Body of pancreas (tissue), 4 donors: ENCODE measurements at places on chromosomes 5 and 9. TPM values are rescaled to one million over a fixed set of nuclear protein-coding genes. Genes with fewer than 3 reads are reported as not detected.

DRD1 gene
- not detected for total RNA-seq

TMEM252 gene
- not detected for total RNA-seq

KIF20A gene
- total RNA-seq = not detected

AJM1 gene
- total RNA-seq = 13.2 TPM

FGF10 gene
- total RNA-seq = 11.5 TPM

TUSC1 gene
- total RNA-seq = 24.4 TPM

GRCh38 chr5:65015767-65016166, 247.0 kb downstream of the CWC27 start:
- H3K27ac ChIP-seq = no peak overlapping the region
- DNase-seq = no peak
- no peaks in the 10 kb centered on the region for H3K36me3 ChIP-seq
- no peaks in the 10 kb centered on the region for H3K27me3 ChIP-seq
- H3K4me3 ChIP-seq = no peak overlapping the region

DNA sequence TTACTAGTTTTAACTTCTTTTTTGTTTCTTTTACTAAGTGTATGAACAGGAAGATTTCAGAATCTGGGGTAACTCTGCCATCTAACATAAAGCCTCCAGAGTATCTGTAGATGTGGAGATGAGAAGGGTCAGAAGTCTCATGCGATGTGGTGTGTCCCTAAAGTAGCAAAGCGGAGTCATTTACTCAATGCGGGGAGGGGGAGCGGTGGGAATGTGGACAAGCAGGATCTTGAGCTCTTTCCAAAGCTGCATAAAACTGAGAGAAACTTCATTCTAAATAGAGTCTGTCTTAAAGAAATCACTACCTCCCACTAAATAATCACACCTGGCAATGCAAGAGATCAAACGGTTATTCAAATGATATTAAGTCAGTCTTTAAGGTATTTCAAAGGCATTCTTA, 92.4 kb downstream of the MED27 start:
- no peaks in the 10 kb centered on the region for H3K4me1 ChIP-seq
- DNase-seq = no peak
- no peak overlapping the region for H3K27ac ChIP-seq
- no peaks in the 10 kb centered on the region for H3K36me3 ChIP-seq
- H3K27me3 ChIP-seq = no peaks in the 10 kb centered on the region

GRCh38 chr9:124875501-124875900, 13.6 kb downstream of the ARPC5L start:
- H3K4me3 ChIP-seq = no peak overlapping the region
- no peaks in the 10 kb centered on the region for H3K27me3 ChIP-seq

DNA sequence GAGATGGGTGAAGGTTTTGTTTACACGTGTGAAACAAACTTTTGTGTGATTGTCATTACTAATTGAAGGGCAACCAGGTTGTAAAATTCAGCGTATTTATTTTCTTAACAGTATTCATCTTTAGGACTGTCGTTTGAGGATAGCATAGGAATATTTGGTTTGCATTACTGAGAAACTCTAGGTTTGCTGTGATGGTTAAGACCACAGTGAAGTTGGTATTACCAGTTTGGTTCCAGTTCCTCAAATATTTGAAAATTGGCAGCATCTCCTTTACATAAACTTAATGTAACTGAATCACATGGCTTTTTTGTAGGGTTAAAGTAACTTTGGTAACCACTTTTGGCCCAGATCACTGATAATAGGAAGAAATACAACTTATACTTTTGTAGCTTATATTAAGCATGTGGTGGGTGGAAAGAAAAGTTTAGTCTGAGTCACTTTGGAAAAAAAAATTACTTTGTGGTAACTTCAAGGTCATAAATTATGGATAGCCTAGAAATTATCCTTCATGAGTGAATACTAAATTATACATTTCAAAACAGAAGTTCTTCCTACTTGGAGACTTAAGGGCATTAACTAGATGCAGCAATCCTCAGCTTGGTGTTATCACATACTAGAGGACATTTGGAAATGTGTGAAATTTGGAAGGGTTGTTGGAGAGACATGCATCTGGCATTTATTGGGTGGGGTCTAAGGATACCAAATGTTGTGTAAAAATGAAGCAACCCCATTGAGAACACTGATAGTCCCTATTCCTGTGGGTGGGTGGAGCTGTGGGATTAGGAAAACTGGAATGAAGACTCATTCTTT, 33.9 kb downstream of the G3BP1 start:
- peaks cover 8% of the 10 kb centered on the region for H3K36me3 ChIP-seq
- no peak overlapping the region for H3K4me3 ChIP-seq
- no peaks in the 10 kb centered on the region for H3K27me3 ChIP-seq

GRCh38 chr9:135701067-135701958, 672 bp upstream of the KCNT1 start:
- peaks cover 14% of the 10 kb centered on the region for H3K4me1 ChIP-seq
- DNase-seq = no peak
- H3K36me3 ChIP-seq = no peaks in the 10 kb centered on the region
- no peak overlapping the region for H3K4me3 ChIP-seq
